Transverse colon (tissue), 4 donors: ENCODE measurements at places on chromosomes 5 and 9. TPM values are rescaled to one million over a fixed set of nuclear protein-coding genes. Genes with fewer than 3 reads are reported as not detected.

GRCh38 chr5:175690025-175690424 is 32.2 kb downstream of the HRH2 start:
- DNase-seq, result no peak

GRCh38 chr5:138719811-138720210 is 33.4 kb upstream of the CTNNA1 start:
- no peak for DNase-seq

DNA sequence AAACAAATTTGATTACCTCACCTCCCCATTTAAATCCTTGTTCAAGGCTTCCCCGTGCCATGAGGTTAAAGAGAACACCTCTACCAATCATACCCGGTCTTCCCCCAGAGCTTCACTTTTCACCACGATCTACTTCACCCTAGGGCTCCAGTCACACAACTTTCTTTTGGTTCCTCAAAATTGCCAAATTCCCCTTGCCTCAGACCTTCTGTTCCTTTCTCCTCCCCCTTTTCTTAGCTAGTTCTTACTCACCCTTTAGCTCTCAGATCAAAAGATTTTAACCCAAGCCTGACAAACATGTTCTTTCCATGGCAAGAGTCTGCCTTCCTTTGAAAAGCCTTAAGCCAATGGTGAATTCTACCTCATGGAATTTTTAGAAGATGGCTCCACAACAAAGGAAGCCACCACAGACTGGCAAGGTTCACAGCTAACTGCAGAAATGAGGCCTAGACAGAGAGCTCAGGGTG is 56.7 kb downstream of the MAPKAP1 start:
- no peak for DNase-seq

SVEP1 gene
- 16.1 TPM for total RNA-seq

FGF10 gene
- total RNA-seq, result 4.9 TPM

GRCh38 chr5:79575996-79576395 is 36.2 kb upstream of the TENT2 start:
- DNase-seq, result no peak

GRCh38 chr5:180289966-180290365 is 1.9 kb downstream of the MAPK9 start:
- no peak for DNase-seq

- no peak for DNase-seq
These were observed at the start of gene CCDC152 for GRCh38 chr5:42756606-42757601. TSS of gene CCDC152 (plus strand) at chr5:42756818. CDS start at chr5:42759122, 2,304 bp downstream.

DNA sequence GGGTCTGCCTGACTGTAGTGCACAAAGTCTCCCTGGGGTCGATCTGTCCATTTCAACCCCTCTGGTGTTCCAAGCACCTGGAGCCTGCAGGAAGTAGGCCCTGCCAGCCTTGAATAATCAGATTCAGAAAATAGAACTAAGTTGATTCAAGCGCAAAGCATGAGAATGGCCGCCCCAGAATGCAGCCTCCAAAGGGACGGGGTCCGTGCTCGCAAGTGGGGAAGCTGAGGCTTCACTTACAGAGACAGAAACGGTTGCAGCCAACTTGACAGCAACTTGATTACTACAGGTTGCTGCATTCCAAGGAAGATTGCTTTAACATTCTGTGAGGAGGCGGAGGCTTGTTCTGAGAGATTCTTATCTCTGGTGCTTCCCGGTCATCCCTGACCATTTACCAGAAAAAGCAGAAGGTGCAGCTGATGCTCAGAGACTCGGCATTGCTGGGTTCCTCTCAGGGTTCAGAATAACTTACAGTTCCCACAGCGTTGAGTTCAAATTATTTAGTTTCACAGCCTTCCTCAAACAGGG is 14.9 kb upstream of the LRRC14B start:
- DNase-seq, result no peak

- DNase-seq, result no peak
These were observed 5.5 kb upstream of the N4BP3 start for GRCh38 chr5:178107756-178108310.

LRRC19 gene
- 31.0 TPM for total RNA-seq

FOXD4L6 gene
- total RNA-seq, result not detected

GRCh38 chr5:133847301-133847700 is 121.1 kb downstream of the C5orf15 start:
- DNase-seq, result no peak

GRCh38 chr9:97293207-97293721 is 14.2 kb upstream of the CCDC180 start:
- no peak for DNase-seq

GRCh38 chr9:6512085-6512657 is 99.2 kb downstream of the UHRF2 start:
- no peak for DNase-seq

FOXD4L3 gene
- not detected for total RNA-seq

DNA sequence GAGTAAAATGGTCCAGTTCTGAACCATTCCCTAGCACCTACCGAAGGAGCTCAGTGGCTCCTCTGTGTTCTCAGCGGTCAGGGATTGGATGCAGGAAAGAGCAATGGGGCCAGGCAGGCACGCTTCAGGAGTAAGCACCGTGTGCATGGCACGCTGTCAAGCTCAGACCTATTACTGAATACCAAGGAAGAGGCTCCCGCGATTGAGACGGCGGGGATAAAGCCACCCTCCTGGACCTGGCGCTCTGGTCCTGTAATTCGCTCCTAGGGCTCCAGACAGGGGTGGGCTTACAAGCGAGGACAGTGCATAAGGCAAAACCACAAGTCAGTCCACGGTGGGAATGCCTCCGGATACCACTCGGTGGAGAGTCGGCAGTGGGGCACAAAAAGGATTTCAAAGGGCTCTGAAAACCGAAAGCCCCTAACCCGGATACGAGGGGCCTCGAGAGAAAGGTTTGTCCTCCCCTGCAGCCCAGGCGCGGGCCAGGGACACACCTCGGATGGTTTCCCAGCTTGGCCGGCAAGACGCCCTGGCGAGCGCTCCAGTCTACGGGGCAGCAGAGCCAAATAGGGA is 988 bp downstream of the OXCT1 start:
- DNase-seq, result peak; percentile 11

WDR38 gene
- not detected for total RNA-seq

DNA sequence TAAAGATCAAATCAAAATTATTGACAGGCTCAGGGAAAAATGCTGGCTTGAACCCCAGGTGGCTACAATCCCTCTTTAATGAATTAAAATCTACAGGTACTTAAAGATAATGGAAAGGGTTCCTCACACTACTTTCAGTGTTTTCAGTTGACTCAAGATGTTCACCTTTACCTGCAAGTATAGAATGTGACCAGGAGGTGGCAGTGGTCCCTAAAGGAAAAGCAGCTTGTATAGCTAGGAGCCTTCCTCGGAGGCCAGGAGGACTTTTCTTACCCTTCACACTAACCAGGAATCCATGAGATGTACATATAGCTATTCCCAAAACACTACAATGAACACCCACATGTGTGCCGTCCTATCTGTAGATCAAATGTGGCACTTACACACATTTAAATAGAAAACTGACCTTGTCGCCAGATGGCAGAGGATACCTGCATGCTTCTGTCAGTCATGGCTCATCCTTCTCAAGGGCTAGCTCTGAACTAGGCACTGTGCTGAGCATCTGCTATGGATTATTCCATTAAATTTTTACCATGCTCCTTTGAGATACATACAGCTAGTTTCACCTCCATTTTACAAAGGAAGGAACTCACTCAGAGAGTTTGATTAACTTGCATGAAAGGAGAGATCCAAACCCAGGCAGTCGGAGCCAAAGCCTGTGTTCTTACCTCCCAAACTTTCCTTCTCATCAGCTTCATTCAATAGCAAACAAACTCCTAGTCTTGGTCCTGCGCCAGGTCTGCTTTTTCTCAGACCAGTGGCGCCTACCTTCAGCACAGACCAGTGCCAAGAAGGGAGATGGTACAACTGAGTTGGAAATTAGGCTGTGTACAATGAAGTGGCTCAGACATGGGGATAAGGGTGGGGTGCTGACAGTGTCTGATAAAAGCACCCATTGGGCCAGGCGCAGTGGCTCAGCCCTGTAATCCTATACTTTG is 24.5 kb downstream of the C9orf152 start:
- peak; percentile 81 for DNase-seq

IGFBPL1 gene
- total RNA-seq, result not detected

- DNase-seq, result no peak
These were observed 52.6 kb upstream of the TNC start for GRCh38 chr9:115170358-115171073.
